Left lung (tissue), 14 donors: ENCODE measurements at places on chromosomes 3 and 15. TPM values are rescaled to one million over a fixed set of nuclear protein-coding genes. Genes with fewer than 3 reads are reported as not detected.

DNA sequence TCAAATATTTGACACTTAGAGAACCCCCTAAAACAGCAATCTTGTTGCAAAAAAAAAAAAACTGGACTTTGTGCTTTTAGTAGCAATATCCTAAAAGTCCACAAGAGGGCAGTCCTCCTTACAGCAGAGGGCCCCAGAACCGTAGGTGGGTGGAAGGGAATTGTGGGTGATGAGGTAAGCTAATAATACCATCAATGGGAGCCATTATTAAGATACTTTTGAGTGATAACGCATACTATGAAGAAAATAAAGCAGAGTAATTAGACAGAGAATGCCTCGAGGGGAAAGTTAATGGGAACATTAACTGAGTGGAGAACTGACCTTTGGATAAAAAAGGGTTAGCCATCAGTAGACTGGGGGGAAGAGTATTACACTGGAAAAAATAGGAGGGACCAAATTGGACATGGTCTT lies 229.9 kb downstream of the THRB start:
- no peak for DNase-seq

GRCh38 chr3:160557571-160557970 lies 7.8 kb downstream of the KPNA4 start:
- DNase-seq: no peak

DNA sequence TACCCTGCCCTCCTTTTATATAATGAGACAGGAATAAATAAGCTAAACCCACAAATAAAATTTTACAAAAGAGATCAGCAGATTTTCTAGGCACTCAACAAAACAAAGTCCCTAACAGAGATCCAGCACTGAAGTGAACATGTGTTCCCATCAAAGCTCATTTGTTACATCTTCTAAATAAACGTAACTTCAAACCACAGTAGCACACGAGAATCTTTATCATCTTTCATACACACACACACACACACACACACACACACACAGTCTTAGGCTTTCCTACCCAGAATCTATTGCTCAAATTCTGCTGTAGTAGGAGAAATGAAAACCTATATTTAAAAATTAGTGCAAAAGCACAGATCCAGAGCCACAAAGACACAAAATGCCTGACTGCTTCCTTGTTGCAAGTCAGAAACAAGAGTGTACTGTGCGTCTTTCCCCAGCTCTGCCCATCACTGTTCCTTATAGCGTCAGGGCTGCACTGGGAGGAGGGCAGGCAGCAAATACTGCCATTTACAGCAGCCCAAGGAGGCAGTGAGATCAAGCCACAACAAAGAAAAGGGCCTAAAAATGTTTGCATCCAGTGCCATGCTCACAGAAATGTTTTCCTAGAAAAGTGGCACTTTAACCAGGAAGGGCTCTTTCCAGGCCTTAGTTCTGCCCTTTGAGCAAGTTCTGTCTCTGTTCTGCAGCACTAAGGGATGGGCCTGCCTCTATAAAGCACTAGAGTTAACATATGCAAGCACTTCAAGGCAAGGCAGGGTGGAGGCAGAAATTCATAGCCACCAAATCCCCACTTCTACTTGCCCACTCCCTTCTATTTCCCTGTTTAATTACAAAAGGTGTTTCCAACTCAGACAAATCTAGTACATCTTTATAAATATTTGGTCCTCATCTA lies 6.0 kb downstream of the IP6K1 start:
- DNase-seq: no peak

DNA sequence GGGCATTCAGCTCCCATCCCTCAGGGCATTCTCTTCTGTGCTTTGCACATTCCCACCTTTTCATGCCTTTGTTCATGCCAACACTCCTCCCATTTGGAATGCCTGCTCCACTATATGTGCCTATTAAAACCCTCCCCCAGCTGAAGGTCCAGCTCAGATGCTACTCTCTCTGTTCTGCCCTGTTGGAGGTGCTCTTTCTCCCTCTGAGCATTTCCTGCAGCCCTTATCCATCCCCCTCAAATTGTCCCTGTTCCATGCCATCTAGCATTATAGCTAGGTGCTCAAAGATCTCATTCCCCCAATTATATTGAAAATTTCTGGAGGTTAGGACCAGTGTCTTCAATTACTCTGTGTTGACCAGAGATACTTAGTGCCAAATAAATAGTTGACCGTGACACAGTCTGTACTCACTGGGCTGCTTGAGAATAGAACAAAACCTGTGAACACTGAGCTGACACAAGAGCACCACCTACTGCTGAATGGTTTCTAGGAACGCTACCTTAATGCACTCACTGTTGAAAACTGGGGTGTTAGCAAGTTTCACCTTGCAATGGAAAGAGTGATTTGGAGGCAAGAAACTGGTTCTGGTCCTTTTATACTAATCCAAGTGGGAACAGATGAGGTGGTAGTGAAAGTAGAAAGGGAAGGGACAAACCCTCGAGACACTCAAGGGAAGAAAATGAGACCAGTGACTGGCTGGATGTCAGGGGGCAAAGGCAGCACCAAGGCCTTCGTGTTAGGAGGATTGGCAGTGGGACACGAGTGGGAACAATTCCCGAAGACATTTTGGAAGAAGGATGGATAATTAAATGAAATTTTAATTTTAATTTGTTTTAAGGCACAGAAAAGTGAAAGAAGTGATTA lies 289.8 kb upstream of the ROPN1 start:
- no peak for DNase-seq

DNA sequence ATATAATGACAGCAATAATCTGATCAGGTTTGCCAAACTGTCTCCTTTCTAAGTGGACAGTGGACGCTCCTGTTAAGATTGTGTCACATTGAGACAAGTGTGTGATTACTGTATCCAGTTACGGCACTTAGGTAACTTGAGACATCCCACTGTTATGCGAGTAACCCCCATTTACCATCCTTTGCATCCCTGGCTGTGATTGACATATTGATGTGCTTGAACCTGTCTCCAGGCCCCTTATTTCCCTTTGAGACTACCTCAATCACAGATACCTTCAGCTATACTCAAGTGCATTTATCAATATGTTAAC lies 785.2 kb downstream of the NR2F2 start:
- DNase-seq: no peak

GRCh38 chr3:195574497-195575304 lies 9.0 kb downstream of the APOD start:
- DNase-seq: no peak

GRCh38 chr3:45168451-45168850 lies 22.3 kb upstream of the CDCP1 start:
- no peak for DNase-seq

DNA sequence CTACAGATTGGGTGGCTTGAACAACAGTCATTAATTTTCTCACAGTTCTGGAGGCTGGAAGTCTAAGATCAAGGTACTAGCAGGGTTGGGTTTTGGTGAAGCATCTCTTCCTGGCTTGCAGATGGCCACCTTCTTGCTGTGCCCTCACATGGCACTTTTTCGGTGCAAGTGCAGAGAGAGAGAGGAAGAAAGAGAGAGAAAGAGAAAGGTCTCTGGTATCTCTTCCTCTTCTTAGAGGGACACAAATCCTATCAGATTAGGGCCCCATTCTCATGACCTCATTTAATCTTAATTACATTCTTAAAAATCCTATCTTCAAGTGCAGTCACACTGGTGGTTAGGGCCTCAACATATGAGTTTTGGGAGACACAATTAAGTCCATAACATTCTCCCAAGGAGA lies 167.1 kb downstream of the NFKBIZ start:
- DNase-seq: no peak

GRCh38 chr3:177107461-177108239 lies 89.6 kb downstream of the TBL1XR1 start:
- no peak for DNase-seq

DNA sequence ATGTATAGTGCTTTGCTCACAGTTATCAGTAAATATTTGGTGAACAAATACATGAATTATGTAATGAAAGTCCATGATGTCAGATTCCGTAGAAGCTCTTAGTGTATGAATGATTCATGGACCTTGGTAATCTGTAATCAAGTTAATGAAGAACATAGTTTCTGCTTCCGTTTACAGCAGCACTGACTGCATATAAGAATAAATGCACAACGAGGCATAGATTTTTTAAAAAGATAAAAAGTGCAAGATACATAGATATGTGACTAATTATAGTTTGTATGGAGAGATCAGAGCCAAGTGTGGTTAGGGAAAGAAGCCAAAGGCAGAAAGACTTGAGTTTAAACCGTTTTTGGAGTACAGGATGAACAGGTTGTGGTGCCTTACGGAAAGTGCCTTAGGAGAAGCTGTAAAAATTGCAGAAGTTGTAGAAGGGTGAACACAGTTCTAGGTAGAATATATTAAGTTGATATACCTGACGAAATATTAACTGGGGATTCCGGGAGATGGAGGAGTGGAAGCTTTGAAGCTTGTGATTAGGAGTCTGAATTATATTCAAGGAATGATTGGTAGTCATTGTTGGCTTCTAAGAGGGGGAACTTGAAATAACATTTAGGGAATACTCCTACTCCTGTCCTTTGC lies 293.1 kb downstream of the NLGN1 start:
- DNase-seq: no peak

- DNase-seq: no peak
These were observed 42.2 kb downstream of the CHDH start for GRCh38 chr3:53803816-53804695.

Gene RTP4
- 3.2 TPM for total RNA-seq

Gene SKOR1
- total RNA-seq: 0.12 TPM

DNA sequence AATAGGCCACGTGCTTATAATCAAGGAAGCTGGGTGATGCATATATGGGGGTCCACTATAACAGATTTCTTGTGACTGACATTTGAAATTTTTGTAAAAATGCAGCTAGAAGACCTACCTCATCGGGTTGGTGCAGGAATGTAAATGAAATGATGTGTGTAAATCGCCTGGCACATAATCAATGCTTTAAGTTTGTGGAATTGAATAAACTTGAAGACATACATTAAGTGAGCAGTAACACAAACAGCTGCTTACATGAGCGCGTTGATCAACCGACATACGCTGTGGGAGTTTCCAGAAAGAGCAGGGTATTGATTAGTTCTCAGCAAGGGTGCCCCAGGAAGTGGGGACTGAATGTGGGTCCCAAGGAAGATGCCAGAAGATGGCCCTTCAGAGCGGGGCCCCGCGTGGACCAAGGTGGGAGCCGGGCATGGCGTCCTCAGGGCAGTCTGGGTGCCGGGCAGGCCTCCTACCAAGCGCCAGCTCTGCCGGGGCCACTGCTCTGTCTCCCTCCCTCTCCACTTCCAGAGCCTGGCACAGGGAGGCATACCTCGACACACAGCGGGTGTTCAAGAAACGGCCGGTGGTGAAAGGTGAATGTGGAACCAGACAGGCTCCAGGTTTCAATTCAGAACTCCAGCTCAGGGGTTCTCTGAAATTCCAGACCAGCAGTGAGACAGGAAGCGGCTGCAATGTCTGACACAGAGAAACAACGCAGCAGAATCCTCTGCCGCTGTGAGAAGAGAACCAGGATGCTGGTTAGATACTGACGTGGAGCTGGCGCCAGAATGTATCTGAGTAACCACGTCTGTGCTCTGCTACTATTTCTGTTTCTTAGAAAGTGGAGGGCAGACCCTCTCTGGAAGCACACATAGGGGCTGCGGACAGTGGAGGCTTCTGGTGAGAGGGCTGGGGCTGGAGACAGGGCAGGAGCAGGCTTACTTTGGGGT lies 12.6 kb downstream of the BFSP2 start:
- no peak for DNase-seq

GRCh38 chr3:137035631-137036030 lies 77.8 kb downstream of the IL20RB start:
- DNase-seq: no peak

Gene GOLGA8M
- 2.0 TPM for total RNA-seq
